Fibroblast of upper back skin (primary cell): ENCODE measurements at places on chromosomes 12 and 14.

- no peak for DNase-seq
Observed at GRCh38 chr14:77284066-77284465, 13.1 kb upstream of the NGB start.

DNA sequence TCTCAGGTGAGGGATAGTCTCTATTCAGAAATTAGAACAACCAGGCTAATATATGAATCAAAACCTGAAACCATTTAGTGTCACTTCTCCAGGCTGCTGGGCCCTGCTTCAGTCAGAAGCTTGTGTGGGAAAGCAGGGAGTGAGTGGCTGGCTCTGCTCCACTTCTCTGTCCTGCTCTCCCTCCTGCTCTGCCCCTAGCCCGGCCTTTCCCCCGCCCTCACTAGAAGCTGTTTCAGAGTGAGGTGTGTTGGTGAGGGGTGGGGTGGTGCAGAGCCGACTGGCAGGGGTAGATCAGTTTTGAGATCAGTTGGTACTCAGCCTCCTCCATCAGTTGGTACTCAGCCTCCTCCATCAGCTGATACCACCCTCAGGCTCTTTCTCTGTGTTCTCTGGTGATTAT is 7.0 kb upstream of the PPP1R1A start:
- DNase-seq = no peak

DNA sequence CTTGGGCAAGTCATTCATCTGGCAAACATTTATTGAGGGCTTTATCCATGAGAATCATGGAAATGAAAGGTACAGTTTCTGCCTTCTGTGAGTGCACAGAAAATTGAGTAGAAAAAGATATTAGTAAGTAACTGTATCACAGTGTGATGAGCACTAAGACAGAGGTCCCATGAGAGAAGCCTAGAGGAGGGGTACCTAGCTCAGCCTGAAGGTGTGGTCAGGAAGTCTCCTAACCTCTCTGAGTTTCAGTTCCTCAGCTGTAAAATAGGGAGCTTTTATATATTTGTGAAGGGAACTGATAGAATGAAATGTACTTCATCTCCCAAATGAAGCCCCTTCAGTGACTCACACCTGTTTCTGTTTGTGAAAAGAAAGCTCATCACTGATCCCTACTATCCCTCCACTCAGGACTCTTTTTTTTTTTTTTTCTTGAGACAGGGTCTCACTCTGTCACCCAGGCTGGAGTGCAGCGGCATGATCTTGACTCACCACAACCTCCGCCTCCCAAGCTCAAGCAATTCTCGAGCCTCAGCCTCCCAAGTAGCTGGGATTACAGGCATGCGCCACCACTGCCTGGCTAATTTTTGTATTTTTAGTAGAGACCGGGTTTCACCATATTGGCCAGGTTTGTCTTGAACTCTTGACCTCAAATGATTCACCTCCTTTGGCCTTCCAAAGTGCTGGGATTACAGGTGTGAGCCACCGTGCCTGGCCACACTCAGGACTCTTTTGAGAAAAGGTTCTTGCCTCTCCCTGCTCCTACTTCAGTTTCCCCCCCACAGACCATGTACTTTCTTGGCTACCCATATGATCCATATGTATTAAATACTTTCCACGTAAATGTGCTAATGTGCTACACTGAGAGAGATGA is 93.7 kb upstream of the FUT8 start:
- DNase-seq = no peak

DNA sequence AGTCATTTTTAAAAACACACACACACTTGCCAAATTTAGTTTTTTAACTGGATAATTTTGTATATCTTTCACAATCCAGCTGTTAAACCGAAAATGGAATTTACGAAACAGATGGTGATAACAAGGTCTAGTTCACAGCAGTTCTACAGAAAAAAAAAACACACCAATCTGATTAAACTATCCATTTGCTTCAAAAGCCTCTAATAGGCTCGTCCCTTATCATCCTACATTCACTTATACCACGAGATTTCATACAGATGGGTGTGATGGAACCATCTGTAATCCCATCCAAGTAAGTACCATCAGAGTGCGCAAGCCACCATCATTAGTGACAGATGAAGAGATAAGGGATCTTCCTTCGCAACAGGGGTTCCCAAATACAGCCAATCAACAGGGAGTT is 20.1 kb downstream of the GCH1 start:
- no peak for DNase-seq

- no peak for DNase-seq
Observed at GRCh38 chr14:50069325-50069724, 47.0 kb downstream of the VCPKMT start.

GRCh38 chr12:122871851-122872780 is 23.8 kb downstream of the VPS37B start:
- peak; percentile 92 for DNase-seq

- DNase-seq = peak; percentile 76
Observed at GRCh38 chr12:19641235-19642080, 202.2 kb downstream of the AEBP2 start.

- DNase-seq = no peak
Observed at GRCh38 chr12:122867691-122868461, 28.0 kb downstream of the VPS37B start.

DNA sequence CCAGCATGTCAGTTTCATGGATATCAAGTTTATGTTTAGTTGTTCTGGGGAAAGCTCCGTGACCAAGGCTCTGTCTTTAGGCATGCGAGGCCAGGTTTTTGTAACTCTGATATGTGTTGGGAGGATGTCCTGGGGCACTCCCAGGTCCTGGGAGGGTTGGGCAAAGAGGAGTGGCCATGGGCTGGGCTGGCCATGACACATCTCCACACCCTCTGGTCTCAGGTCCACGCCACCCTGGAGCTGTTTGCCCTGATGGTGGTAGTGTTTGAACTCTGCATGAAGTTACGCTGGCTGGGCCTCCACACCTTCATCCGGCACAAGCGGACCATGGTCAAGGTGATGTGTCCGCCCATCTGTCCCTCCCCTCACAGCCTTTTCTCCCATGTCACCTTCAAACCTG is 46.4 kb downstream of the TPCN1 start:
- no peak for DNase-seq

DNA sequence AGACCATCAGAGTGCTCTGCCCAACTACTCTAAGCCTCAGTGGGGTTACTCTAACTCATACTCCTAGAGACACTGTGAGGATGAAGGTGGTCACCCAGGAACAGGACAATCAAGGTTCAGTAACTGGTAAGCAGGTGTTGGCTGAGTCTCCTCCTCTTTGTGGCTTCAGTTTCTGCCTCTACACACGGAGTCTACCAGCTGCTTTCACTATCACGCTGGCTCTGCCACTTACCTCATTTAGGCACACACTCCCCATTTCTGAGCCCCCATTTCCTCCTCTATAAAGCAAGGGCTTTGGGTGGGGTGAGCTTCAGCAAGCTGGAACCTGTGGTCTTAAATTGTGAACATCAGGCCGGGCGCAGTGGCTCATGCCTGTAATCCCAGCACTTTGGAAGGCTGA is 7.3 kb upstream of the TCHP start:
- DNase-seq = no peak

GRCh38 chr14:26276757-26277156 is 321.1 kb downstream of the NOVA1 start:
- DNase-seq = no peak

- DNase-seq = no peak
Observed at GRCh38 chr12:28460420-28461130, 270.3 kb downstream of the CCDC91 start.

- DNase-seq = peak; percentile 64
Observed at GRCh38 chr14:67650694-67651093, 23.7 kb downstream of the VTI1B start.

- peak; percentile 77 for DNase-seq
Observed at GRCh38 chr12:95102916-95103671, 29.7 kb upstream of the NR2C1 start.

GRCh38 chr12:19915392-19916195 is 452.7 kb upstream of the PDE3A start:
- peak; percentile 48 for DNase-seq

DNA sequence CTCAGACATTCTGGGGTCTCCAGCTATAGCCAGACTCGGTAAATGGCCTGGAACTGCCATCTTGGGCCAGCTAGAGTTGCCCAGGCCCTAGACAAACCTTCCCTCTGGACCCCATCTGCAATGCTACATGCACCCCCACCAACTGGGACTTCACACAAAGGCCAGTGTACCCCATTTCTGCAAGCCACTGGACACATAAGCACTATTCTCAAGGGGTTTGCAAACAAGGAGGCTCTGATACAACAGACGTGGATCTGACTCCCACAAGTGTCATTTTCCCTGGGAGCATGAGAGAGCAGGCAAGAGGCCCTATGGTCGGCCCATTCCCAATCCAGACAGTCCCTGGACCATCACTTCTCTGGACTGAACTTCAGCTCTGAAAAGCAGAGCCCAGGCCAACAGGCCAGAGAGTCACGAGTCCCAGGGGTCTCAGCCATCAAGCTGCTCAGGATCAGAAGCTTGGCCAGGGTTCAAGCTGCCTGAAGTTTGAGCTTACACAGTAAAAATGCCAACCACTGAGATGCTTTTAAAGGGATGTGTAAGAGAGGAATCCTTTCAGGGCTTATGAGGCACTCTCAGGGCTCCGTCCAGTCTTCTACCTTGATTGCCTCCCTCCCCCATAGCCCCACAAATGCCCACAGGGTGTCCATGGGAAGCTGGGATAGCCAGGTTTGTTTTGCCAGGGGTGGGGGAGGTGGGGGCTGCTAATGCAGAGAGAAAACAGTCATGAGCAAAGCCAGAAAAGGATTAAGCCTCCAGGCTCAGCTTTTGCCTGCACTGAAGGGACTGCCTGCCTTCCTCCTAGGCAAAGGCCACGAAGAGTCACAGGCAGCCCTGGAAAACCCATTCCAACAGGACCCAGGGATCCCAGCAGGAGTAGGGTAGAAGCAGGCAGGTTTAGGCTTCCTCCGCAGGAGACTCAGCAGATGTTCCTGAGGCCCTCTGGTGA is 31.7 kb upstream of the PNMA1 start:
- DNase-seq = no peak

- peak; percentile 85 for DNase-seq
Observed at GRCh38 chr12:32671930-32672780, 6.9 kb upstream of the DNM1L start.

GRCh38 chr12:30874455-30875321 is 51.9 kb upstream of the TSPAN11 start:
- no peak for DNase-seq

DNA sequence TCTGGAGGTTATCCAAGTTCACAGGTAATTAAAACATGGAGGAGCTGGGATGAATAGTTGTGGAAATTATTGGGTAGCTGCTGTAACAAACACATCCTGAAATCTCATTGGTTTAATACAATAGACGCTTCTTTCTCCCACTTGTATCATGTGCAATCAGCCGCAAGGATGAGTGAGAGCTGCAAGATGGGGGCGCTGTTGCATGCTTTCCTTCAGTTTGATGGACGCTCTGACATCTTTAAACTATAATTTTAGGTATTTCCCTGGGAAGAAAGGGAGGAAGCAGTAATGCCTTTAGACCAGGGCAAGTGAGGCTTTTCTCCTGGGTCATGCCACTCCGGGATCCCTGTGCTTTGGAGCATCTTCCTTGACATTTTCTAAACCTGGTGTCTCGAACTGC is 178.7 kb downstream of the PAWR start:
- DNase-seq = no peak

- DNase-seq = no peak
Observed at GRCh38 chr12:30692470-30692869, 3.2 kb downstream of the IPO8 start.

DNA sequence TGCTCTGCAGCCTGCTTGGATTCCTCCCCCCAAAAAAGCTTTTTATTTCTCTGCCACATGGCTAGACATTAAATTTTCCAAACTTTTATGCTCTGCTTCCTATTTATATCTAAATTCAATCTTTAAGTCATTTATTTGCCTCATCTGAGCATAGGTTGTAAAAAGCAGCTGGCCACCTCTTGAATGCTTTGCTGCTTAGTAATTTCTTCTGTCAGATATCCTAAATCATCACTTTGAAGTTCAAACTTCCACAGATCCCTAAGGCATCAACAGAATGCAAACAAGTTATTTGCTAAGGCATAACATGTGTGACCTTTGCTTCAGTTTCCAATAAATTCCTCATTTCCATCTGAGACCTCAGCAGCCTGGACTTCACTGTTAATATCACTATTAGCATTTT is 209.6 kb downstream of the FSCB start:
- DNase-seq = peak; percentile 47

- no peak for DNase-seq
Observed at GRCh38 chr14:105616802-105617192, 90.4 kb downstream of the TMEM121 start.

DNA sequence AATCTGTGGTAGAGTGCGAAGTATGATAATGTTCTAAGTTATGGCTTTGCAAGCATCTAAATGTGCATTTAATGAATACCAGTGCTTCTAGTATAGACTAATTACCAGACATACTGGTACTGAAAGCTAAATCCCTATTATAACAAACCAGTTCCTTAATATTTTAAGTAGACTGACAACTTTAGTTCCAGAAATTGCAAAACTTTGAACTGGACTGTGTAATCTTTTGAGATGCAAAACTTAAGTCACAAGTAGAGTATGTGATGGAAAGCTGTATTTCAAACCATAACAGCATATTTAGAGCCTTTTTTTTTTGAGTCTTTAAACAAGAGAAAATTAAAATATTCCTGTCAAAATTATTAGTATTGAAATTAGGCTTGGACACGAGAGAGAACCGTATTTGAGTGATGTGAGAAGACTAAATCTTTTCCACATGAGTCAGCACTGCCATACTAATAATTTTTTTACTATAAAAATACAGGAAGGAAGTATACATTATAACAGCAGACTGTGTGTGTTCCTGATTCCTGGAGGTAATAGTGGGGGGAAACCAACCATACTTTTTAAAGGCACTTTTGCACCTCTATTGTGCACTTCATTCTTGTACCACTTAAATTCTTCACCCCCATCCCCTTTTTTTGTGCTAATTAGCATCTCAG is 45.5 kb downstream of the PPM1A start:
- DNase-seq = peak; percentile 19

- no peak for DNase-seq
Observed at GRCh38 chr12:88303335-88303734, 161.2 kb downstream of the TMTC3 start.

DNA sequence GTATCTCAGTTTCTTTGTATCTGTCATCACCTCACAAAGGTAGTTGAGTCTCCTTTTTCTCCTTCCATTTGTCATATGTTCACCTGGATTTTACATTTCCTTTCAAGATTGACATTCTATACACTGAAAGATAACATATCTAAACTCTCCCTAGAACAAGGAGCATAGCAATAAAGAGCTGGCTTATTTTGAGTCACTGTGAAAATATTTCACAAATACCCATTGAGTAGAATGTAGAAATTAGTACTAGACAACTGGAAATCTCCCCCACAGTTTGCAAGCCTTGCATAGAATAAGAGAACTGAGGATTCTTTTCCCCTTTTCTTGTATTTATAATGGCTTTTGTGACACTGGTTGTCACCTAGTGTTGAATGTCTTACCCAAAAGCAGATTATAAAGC is 111.2 kb downstream of the KICS2 start:
- DNase-seq = no peak

GRCh38 chr12:97801471-97802059 is 339.0 kb downstream of the RMST start:
- no peak for DNase-seq

GRCh38 chr12:55996201-55996714 is 818 bp upstream of the SUOX start:
- DNase-seq = peak; percentile 66

GRCh38 chr12:120167529-120168095 is 26.9 kb downstream of the GCN1 start:
- no peak for DNase-seq

- peak; percentile 56 for DNase-seq
Observed at GRCh38 chr12:28961948-28962384, 187.1 kb upstream of the FAR2 start.

GRCh38 chr14:39841088-39841487 is 408.9 kb upstream of the FBXO33 start:
- DNase-seq = peak; percentile 3

- peak; percentile 34 for DNase-seq
Observed at GRCh38 chr12:62191491-62192179, 68.6 kb upstream of the USP15 start.
